A549 (cell line): ENCODE measurements at places on chromosomes 6 and 20. TPM values are rescaled to one million over a fixed set of nuclear protein-coding genes. Genes with fewer than 3 reads are reported as not detected.

- DNase-seq, result no peak
Measured at GRCh38 chr6:4942673-4943009, 61.2 kb downstream of the RPP40 start.

DNA sequence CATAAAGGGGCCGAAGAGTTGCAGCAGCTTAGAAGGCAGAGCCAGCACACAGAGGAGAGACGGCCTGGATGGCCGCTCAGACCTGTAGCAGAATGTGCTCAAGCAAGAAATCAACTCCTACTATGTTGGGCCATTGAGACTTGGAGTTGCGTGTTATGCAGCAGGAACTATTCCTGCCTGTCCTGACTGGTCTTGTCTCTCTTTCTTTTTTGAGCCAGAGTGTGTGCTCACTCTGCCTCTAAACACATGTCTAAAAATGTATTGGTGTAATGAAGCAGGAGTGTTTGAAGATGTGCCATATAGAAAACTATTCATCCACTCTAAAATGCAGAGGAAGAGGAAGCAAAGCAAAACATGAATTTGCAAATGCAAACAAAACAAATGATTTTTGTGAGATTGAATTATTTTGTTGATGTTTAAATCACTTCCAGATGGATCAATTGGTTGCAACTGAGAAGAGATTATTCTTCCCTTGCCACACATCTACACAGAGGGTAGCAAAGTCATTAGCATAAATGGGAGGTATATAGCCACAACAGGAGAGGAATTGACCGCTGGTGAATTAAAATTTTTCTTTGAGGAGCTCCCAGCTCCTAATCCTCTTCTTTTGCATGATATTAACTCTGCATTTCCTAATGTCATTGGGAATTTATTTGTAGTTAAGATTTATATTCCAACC lies 20.4 kb upstream of the SYNJ2 start:
- no peak for DNase-seq

DNA sequence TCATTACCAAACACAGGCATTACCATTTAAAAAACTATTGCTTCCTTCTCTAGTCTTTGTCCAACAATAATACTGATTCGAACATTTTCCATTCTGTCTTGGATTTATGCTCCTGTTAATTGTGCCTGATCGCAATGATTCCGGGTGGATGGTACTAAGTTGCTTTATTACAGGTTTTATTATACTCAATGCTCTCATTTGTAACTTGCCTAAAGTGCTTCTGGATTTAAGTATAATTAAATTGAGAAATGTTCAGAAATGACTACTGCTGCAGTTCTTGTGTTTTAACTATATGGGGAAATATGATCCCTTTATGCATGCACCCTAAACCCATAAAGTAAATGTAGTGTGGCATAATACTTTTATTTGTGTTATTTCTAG lies 7.2 kb downstream of the TFAP2A start:
- DNase-seq, result no peak

- no peak for DNase-seq
Measured at GRCh38 chr6:129719692-129720091, 9.7 kb upstream of the ARHGAP18 start.

GRCh38 chr6:44228836-44229235 lies 5.4 kb downstream of the SLC29A1 start:
- no peak for DNase-seq

GRCh38 chr6:136782021-136782770 lies 10.1 kb downstream of the MAP3K5 start:
- no peak for DNase-seq

DNA sequence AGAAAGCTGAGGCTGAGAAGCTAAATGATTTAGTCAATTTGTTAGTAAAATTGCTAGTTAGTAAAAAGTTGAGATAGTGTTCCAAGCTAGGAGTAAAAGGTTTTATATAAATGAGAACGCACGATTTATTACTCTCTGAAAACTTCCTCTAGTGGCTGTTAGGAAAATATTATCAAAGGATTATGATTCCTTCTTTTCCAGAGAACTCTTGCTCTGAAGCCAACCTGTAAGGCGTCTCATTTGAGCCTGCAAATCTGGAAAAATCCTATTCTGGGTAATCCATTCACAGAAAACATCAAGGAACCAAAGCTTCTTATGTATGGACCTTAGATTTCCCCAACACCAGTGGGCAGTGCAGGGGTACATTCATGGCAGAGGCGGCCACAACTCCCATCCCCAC lies 252.7 kb downstream of the SOD2 start:
- no peak for DNase-seq

- DNase-seq, result no peak
Measured at GRCh38 chr20:25059866-25060465, 2.0 kb upstream of the ACSS1 start.

DNA sequence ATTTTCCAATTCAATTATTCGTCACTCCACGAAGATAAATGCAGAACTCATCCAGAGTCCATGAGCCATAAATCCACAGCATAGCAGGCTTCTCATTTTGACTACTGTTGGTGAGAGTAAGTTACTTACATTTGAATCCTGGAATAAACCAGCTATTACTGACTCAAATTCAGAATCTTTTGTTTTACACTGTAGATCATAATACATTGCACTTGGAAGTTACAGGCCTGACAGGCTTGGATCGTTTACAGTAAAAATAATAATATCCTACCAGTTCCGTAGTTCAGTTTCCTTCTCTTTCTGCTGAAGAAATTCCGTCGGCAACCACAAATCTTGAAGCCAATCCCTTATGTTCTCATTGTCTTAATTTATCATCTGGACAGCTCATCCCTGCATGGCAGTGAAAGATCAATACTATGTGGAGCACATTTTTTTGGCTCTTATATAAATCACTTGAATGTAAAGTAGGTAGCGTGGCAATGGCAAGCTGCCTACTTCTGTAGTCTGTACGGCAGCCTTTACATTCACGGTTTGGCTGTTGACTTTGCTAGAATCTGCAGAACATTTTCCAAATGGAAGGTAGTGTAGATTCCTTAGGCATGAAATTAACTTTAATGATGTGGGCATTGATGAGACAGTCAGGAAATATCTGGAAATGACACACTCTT lies 142.9 kb downstream of the WDR27 start:
- DNase-seq, result no peak

- no peak for DNase-seq
Measured at GRCh38 chr20:61099806-61100205, 152.3 kb upstream of the CDH4 start.

DNA sequence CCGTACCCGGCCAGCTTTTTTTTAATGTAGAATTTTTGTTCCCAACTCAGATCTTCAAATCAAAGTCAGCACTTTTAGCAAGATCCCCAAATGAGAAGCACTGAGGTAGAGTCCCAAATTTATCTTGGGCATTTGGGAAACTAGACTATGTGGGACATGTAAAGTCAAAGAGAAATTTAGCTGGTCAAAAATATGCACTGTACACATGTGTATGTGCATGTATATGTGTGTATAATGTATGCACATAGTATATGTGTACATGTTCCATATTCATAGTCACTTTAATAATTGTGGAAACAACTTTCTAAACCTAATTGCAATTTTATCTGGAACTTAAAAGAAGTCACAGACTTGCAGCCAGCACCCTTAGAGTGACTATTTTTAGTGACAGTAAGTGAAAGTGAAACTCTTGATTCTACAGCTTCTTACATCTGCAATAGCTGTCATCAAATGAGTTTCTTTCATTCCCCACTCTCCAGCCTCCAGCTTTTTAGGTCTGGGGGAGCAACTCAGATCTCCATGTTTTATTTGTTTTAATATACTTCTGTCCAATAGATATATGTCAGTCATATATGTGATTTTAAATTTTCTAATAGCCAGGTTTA lies 53.6 kb downstream of the CDC40 start:
- no peak for DNase-seq

- no peak for DNase-seq
Measured at GRCh38 chr6:43762966-43763695, 6.9 kb upstream of the VEGFA start.

DNA sequence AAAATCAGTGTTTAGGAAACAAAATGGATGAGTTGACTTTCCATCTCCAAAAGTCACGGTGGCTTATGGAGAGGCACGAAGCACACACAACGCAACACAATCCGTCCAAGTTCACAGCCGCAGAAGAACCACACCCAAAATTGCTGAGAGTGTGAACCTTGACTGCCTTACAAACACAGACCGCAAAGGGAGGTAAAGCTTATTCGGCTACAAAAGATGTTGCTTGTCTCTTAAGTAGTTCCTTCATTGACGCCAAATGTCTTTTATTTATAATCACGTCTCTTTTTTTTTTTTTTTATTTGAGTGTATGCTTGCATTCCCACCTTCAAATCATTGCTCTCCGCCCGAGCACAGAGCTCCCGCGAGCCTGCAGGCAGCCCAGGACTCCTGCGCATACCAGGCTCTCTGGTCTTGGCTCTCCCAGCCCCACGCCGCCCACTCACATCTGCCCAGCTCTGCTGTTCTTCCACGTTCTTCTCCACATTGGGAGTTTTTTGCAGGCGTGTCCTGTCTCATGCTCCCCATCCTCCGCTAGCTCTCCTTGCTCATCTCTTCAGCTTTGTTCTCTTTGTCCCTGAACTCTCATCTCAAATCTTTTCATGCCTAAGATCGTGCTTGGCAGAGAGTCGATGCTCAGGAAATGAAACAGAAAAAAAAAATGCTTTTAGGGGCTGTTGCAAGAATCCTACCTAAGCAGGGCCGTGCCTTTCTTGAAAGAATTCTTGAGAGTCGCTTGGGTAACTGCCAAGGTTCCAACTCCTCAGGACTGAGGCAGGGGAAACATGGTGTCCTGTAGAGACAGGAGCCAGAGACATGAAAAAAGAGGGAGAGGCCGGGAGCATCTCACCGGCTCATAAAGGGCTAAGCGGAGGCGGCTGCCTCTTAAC lies 25.8 kb downstream of the LY86 start:
- no peak for DNase-seq

The LPA gene
- not detected in 3 replicates for polyA plus RNA-seq

The CPXM1 gene
- not detected in 3 replicates for polyA plus RNA-seq

The BPIFB1 gene
- not detected in 3 replicates for polyA plus RNA-seq

The PAX1 gene
- not detected in 3 replicates for polyA plus RNA-seq

The ZNF165 gene
- polyA plus RNA-seq, result 0.62 to 0.76 TPM (median 0.63 TPM) in 3 replicates

The SAPCD1 gene
- 5.8 to 7.5 TPM (median 7.1 TPM) in 3 replicates for polyA plus RNA-seq

The SYCP2 gene
- polyA plus RNA-seq, result 0.50 to 0.84 TPM (median 0.52 TPM) in 3 replicates

The ULBP3 gene
- polyA plus RNA-seq, result 2.0 to 2.7 TPM (median 2.1 TPM) in 3 replicates

The ASF1A gene
- 11.8 to 13.1 TPM (median 12.2 TPM) in 3 replicates for polyA plus RNA-seq
